ENCODE measurements at places on chromosomes 1 and 21.

- H3K27me3 ChIP-seq = 0 out of 2 replicates have a peak, but pooled peaks cover 5% of the 10 kb centered on the region
- no peaks in the 10 kb centered on the region for H3K36me3 ChIP-seq
- H3K4me3 ChIP-seq = no peak overlapping the region
- no peak overlapping the region for H3K27ac ChIP-seq
Measured at GRCh38 chr1:204878621-204879234, 8.1 kb downstream of the NFASC start.

GRCh38 chr1:201551877-201552731 lies 13.2 kb downstream of the NAV1 start:
- no peak overlapping the region for H3K4me3 ChIP-seq
- H3K27ac ChIP-seq = peak overlapping the region; percentile 70
- no peaks in the 10 kb centered on the region for H3K36me3 ChIP-seq
- H3K27me3 ChIP-seq = no peaks in the 10 kb centered on the region
- H3K4me1 ChIP-seq = peaks cover 48% of the 10 kb centered on the region

DNA sequence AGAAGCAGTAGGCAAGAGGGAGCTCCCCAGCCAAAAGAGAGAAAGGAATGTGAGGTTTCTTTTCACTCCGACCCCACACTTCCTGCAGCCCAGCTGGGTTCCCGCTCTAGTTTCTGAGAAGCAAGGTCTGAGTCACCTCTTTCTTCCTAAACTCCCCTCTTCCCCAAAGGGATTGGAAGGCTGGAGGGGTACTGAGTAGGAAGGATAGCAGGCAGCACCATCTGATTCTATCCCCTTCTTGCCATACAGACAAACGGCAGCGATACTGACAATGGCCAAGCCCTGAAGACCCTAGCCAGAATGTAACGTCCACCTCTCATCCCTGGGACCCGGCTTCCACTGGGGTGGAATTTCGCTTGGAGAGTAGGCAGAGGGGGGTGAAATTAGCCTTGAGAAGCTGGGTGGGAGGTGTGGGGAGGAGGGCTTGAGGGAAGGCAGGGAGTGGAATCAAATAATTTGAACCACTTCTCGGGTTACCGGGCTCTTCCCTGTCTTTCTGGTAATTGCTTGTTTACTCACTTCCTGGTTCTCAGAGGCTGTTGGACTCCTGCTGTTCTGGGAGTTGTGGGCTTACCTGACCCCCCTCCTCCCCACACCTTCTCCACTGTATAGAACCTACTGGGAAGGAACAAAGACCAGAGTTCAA lies 13.2 kb downstream of the IER5 start:
- H3K36me3 ChIP-seq = no peaks in the 10 kb centered on the region
- DNase-seq = peak; percentile 73
- no peak overlapping the region for H3K4me3 ChIP-seq

- no peak overlapping the region for H3K27ac ChIP-seq
- no peaks in the 10 kb centered on the region for H3K27me3 ChIP-seq
- DNase-seq = no peak
- no peaks in the 10 kb centered on the region for H3K4me1 ChIP-seq
- no peaks in the 10 kb centered on the region for H3K36me3 ChIP-seq
Measured at GRCh38 chr1:65694126-65694525, 98.6 kb upstream of the PDE4B start.

DNA sequence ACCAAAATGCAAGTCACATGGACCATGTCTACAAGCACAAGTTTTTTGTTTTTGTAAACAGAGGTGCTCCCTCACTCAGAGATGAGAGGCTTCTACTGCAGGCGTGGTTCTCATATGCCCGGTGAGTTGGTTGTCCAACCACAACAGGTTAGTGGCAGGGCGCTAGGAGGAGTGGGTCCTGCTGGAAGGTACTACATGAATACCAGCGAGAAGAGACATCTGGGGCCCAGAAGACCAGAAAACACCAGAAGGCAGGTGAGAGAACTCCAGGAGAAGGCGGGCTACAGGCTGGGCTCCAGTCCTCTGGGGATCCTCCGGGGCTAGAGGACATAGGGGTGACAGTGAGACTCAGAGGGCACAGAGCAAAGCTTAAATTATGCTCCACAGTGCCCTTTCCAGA lies 366.5 kb downstream of the MATN1 start:
- DNase-seq = no peak
- no peaks in the 10 kb centered on the region for H3K27me3 ChIP-seq
- no peak overlapping the region for H3K27ac ChIP-seq
- no peaks in the 10 kb centered on the region for H3K4me1 ChIP-seq
- H3K36me3 ChIP-seq = no peaks in the 10 kb centered on the region

GRCh38 chr1:21618561-21619374 lies 50.4 kb downstream of the RAP1GAP start:
- no peaks in the 10 kb centered on the region for H3K36me3 ChIP-seq
- H3K4me3 ChIP-seq = no peak overlapping the region
- peaks cover 7% of the 10 kb centered on the region for H3K4me1 ChIP-seq
- DNase-seq = no peak
- peaks cover 14% of the 10 kb centered on the region for H3K27me3 ChIP-seq

DNA sequence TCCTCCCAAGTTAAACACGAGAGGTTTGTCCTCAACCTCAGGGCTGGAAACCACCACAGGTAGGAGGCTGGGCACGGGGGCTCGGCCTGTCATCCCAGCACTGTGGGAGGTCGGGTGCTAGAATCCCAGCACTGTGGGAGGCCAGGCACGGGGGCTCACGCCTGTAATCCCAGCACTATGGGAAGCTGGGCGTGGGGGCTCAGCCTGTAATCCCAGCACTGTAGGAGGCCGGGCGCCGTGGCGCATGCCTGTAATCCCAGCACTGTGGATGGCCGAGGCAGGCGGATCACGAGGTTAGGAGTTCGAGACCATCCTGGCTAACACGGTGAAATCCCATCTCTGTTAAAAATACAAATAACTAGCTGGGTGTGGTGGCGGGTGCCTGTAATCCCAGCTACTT lies 6.7 kb upstream of the CDK11A start:
- no peaks in the 10 kb centered on the region for H3K27me3 ChIP-seq
- H3K36me3 ChIP-seq = peaks cover 15% of the 10 kb centered on the region
- H3K4me3 ChIP-seq = no peak overlapping the region
- no peak overlapping the region for H3K27ac ChIP-seq
- peaks cover 18% of the 10 kb centered on the region for H3K4me1 ChIP-seq

Data from SJSA1 (cell line).